ENCODE measurements at places on chromosomes 16 and 17.

DNA sequence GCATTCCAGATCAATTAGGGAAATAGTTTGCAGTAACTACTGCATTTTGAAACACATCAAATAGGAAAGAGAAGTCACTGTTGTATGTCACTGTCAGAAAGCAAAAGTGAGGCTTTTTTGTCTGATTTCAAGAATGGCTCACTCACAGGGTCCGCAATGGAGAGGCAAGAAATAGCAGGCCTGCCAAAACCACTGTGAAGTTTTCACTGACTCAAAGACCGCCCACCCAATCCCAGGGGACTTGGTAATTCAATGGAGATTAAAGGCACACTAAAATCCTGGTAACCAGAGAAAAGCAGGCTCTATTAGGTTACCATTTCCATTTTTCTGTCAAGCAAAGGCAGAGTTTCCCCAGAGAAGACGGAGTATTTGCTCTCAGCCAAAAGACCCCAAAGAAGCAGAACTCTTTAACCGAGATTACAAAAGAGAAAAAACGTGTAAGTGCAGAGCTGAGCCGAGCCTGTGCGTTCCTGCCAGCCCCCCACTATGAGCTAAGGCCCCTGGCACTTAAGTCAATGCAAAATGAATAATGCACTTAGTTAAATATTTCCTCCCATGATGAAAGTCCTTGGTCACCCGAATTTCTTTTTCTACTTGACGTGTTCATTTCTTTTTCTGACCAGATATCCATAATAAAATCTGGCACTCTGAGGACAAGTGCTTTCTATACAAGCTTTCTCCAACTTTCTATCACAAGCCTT, 57.0 kb downstream of the FOXL1 start:
- DNase-seq: peak; percentile 61

DNA sequence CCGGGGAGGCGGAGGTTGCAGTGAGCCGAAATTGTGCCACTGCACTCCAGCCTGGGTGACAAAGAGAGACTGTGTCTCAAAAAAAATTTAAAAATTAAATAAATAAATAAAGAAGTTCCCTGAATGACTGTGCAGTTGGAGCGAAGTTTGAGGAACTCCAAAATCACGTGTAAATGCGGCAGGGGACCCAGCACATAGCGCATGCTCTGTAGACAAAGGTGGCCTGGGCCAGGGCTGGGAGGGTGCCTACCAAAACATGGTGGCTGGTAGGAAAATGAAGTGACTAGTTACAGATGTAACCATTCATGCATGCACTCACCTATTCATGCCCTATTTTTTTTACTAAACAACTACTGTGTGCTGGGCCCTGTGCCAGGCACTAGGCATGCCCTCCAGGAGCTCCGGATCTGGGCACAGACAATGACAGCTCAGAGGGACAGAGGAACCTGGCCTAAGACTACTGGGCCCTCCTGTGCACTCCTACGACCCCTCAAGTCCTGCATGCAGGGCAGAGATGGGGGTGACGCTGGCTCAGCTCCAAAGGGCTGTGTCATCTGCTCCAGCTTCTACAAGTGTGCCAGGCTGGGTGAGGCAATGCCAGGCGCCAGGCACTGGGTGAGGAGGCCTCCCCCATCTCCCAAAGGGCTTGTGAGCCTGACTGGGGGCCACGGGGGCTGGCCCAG, 65.3 kb downstream of the RMI2 start:
- no peak for DNase-seq

DNA sequence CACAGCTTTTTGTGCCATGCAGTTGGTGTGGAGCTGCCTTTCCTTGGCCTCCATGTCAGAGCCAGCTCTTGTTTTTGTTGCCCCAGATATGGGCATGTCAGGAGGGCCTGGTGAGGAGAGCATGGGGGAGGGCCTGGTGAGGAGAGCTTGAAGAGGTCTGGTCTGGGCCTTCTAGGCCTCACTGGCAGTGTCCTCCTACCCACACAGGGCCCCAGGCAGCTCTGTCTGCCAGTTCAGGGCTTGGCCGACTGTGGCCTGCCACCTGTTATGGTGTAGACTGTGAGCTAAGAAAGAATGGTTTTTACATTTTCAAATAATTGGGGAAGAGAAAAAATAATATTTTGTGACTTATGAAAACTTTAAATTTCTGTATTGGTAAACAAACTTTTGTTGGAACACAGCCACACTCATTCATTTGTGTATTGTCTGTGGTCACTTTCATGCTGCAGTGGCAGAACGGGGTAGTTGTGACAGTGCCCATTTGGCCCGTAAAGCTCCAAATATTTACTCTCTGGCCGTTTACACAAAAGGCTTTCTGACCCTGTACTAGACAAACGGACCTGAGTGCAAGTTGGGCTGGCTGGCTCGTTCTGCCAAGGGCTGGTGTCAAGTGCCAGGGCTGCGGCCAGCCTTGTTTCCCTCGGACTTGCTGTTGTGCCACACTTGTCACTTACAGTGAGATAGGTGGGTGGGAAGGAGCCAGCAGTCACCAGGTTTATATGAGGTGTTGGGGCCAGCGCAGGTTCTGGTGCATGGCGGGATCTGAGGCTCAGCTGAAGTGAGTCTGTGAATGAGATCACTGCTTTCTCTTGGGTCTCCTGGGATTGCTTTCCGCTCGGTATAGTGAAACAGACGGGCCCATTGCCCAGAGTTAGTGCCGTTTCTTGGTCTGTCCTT, 18.2 kb downstream of the PGS1 start:
- peak; percentile 31 for DNase-seq

- no peak for DNase-seq
Measured at GRCh38 chr17:17671369-17672129, 9.7 kb upstream of the RAI1 start.

GRCh38 chr17:37779554-37779953, 34.7 kb upstream of the HNF1B start:
- peak; percentile 60 for DNase-seq

- DNase-seq: no peak
Measured at GRCh38 chr17:81863833-81864768, 3.8 kb upstream of the P4HB start.

GRCh38 chr17:79671085-79671694, 59.6 kb upstream of the ENPP7 start:
- DNase-seq: no peak

GRCh38 chr17:12133183-12133582, 112.5 kb downstream of the MAP2K4 start:
- DNase-seq: peak; percentile 12

GRCh38 chr16:48075398-48075797, 80.4 kb downstream of the ABCC12 start:
- peak; percentile 43 for DNase-seq
